ENCODE measurements at places on chromosomes 7 and 10.
A peak's percentile ranks its signal among the peaks of the same experiment; 100 is the strongest.

- no peak for DNase-seq
Observed at GRCh38 chr10:106384496-106384895, 780.0 kb downstream of the SORCS1 start.

DNA sequence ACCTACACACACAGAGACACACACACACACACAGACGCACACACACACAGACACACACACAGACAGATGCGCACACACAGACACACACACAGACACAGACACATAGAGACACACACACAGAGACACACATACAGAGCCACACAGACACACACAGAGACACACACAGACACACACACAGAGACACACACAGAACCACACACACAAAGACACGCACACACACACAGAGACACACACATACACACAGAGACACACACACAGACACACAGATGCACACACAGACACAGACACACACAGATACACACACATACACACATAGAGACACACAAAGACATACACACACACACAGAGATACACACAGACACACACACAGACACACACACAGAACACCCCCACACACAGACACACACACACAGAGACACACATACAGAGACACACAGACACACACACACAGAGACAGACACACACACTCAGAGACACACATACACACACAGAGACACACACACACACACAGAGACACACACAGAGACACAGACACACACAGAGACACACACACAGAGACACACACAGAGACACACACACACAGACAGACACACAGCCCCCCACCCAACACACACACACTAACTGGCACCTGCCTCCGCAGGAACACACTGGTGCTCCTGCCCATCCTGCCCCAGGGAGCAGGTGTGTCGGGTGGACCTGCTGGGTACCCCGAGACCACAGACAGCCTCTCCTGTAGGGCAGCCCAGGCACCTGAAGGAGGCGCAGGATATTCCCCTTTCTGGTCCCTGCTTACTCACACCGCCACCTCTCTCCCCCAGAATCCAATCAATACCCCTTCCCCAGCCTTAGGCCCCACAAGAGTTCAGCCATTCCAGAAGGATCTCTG, 5.4 kb upstream of the FZD9 start:
- DNase-seq, result no peak

- no peak for DNase-seq
Observed at GRCh38 chr7:28853150-28853549, 105.0 kb downstream of the TRIL start.

DNA sequence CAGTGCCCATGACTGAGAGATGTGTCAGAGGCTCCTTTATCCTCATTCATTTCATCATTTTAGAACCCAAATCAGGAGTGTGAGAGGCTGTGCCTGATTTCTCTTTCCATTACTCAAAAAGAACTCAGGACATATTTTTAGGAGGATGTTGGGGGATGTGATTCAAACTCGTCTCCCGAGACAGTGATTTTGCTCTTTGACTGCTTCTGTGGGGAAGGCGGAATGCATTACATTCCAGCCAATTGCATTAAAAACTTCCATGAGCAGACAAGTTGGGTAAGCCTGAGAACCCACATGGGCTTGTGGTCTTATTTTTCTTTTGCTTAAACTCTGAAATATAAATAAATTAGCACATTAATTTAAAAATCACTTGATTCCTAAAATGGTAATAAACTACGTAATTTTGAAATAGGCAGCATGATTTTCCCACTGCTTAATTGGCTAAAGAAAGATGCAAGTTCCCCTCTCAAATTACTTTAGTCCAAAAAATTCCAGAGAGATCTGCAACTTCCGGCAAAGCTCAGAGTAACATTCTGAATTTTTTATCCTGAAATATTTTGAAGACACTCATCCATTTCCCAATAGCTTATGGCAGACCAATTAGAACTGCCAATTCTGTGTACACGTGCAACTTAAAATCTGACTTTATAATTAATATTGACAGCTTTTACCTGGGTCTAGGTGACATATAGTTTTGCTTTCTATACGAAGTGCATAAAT, 185.6 kb downstream of the C7orf25 start:
- DNase-seq, result no peak

DNA sequence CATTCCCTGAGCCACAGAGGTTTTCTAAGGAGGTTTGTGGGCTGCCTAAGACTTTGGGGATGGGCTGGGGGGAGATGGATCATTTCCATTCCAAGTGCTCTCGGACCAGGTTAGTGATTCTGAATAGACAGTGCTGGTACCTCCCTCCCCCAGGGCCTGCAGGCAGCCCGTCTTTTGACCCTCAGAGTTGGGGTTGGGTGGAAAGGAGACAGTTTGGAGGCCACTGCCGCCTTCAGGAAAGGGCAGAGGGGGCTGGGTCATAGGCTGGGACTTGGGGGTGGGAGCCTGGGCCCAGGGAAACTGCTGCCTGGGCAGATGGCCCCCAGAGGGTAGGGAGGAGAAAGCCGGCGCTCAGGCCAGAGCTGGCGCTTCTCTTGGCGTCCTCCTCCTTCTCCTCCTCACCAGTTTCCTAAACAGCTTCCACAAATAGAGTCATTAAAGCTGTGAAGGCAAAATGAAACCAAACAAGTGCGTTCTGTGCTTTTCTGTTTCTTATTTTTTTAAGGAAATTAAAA, 4.4 kb downstream of the UNC5B start:
- no peak for DNase-seq

GRCh38 chr10:44824607-44825006, 86.5 kb upstream of the TMEM72 start:
- DNase-seq, result no peak

GRCh38 chr7:143003393-143004051, 23.4 kb downstream of the OR9A2 start:
- DNase-seq, result no peak

DNA sequence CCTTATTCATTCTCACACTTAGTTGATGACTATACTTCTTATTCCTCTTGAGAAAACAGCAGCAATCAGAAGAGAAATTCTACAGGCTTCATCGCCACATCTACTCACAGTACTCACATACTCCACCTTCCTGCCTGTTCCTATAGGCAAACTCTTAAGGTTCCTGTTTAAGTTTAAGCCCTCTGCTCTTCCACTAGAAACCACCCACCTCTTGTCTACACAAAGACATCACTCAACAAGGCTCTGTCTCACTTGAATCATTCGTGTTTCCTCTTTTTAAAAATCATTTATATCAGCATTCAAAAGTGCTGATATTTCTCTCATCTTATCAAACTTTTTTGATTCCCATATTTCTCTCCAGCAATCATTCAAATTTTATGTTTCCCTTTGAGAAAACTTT, 85.5 kb upstream of the ADO start:
- DNase-seq, result no peak

- peak; percentile 17 for DNase-seq
Observed at GRCh38 chr10:97498841-97499560, at the start of gene UBTD1. Gene UBTD1, plus strand, starts transcription at chr10:97498924. Its CDS starts 280 bp downstream, at chr10:97499204.

DNA sequence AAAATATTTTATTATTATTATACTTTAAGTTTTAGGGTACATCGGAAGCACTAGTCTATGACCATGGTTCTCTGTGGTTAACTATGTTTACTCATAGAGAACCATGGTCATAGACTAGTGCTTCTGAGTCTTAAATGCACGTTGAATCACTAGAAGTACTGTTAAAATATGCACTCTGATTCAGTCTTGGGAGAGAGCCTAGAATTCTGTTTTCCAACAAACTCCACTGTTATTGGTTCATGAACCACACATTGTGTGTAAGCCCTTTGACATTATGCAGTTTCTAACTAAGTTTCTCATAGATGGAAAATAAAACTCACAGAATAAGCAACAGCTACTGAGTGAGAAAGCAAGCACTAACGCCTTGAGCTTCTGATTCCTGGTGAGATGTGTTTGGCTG, 1120.6 kb downstream of the SORCS1 start:
- no peak for DNase-seq

- DNase-seq, result peak; percentile 33
Observed at GRCh38 chr7:99997545-99998137, 17.8 kb upstream of the ZKSCAN1 start.

DNA sequence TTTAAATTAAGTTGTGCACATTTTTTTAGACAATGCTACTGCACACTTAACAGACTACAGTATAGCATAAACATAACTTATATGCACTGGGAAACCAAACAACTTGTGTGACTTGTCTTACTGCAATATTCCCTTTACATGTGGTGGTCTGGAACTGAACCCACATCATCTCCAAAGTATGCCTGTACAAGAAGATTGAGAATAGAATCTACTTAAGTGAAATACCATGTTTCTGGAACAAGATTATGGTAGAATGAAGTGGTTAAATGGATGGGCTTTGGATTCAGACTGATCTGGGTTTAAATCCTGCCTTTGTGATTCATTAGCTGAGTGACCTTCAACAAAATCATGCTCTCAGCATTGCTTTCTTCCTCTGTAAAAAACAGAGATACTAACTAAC, 30.7 kb downstream of the CUL2 start:
- no peak for DNase-seq

DNA sequence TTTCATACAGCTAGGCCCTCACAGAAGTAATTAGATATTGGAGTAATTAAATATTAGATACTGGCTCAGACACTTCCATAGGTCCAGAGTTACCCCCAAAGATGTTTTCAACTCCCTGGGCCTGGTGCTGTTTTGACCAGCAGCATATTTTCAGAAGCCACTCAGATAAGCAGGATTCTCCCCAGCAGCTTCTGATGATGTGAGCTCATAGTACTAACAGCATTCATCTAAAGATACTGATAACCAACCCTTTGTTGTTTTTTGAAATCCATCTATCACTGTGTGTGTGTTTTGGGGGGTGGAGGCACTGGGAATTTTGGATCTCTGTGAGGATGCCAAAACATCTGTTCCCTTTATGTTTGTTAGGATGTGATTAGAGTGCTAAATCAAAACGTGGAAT, 52.7 kb downstream of the VPS50 start:
- no peak for DNase-seq

DNA sequence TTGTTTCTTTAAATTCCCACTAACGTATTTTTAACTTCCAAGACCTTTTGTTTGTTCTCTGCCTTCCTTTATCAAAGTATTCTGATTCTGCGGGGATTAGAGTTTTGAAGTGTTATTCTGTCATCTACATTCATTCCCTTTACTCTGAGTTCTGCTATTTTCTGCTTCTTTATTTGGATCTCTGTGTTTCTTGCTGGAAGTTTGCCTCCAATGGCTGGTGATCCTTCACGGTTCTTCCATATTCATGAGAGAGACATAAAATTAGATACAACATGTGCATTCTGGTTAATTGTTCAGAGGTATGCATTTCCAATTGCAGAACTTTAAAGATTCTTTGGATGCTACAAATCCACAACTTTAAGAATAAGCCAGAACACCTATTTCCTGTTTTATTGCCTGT, 244.7 kb upstream of the ADARB2 start:
- DNase-seq, result no peak

DNA sequence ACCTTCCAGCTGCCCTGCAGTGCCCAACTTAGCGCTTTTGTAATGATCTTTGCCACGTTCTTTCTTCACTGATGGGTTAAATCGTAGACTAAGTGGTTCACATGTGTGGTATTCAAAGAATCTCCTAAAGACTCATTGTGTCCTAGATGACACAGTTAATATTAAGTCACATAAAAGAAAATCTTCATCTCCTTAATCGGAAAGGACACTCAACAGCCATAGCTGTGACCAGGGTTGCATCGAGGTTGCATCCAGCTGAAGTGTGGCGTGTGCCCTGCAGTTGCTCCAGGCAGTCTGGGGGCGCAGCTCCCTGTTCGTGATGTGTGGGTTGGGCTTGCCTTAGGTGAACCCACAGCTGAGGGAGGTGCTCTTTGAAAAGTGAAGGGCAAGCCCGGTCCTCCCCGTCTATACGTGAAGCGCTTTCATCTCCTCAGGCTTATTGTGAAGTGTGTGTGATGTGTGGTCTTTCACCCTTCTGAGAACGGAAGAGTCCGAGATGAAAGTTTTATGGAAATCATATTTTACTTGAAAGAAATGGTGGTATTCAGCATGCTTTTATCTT, 122.7 kb downstream of the TRRAP start:
- no peak for DNase-seq

- no peak for DNase-seq
Observed at GRCh38 chr10:60480865-60481563, 91.3 kb upstream of the ANK3 start.

DNA sequence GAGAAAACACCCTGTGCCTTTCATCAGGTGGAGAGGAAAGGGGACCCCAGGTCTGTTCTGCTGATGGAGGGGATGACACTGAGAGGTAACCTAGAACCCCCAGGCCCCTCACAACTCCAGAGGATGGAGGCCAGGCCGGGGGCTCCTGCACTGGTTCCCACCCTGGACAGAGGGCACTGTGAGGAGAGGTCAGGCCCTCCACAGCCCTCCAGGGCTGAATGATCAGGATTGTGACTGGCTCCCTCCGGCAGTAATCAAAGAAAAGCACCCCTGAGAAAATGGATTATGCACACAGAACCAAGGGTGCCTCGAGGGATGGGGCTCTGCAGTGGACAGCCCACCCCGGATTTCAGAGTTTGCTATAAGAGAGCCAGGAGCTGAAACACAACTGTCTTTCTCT, 502.8 kb downstream of the TCERG1L start:
- DNase-seq, result no peak

DNA sequence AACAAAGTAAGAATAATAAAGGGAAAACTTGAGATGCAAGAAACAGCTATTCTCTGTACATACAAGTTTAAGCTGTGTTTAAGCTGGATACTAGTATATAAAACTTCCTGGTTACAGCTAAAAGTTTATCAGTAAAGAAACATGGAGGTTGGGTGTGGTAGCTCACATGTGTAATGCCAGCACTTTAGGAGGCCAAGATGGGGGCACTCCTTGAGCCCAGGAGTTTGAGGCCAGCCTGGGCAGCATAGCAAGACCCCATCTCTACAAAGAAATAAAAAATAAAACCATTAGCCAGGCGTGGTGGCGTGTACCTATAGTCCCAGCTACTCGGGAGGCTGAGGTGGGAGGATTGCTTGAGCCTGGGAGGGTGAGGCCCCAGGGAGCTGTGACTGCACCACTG, 3.2 kb downstream of the RSU1 start:
- DNase-seq, result no peak

DNA sequence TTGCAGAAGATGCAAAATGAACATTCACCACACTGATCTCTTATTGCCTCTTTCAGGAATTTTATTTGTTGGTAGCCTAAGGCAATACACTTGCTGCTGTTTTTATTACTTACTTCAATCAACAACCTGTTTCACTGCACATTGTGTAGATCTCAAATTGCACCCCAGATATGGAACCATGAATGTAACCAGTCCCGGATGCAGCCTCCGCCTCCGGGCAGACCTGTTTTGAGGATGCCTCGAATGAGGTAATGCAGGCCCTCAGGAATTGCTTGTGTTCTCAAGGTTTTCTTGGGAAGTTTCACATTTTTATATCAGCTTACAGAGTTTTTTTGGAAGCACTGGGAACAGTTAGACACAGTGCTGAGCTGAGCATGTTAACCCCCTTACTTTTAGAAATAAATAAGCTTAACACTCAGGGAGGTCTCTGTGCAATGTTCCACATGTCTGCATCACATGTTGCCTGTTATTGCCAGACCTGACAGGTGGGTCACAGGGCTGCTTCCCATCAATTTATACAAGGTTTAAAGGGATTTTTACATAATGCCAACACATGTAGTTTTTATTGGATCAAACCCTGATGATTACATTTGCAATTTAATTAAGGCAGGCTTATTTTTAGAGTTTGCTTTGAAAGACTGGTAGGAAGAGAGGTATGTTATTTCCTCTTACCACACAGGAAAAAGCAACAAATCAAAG, 193.1 kb upstream of the POM121L12 start:
- no peak for DNase-seq

- peak; percentile 30 for DNase-seq
Observed at GRCh38 chr10:87505366-87506111, 846 bp downstream of the MINPP1 start.

Data from stimulated activated CD4-positive, alpha-beta T cell treated with anti-CD3 and anti-CD28 coated beads, Interleukin-12 subunit alpha, Interleukin-12 subunit beta, amount 100 ng/mL, for 24 hours (primary cell).